Activated CD8-positive, alpha-beta T cell treated with anti-CD3 and anti-CD28 coated beads for 36 hours (primary cell): ENCODE measurements at places on chromosomes 5 and 9. TPM values are rescaled to one million over a fixed set of nuclear protein-coding genes. Genes with fewer than 3 reads are reported as not detected.

Gene KCNV2
- not detected for total RNA-seq

Gene PIGO
- 21.9 TPM for total RNA-seq

Gene AHRR
- 27.9 TPM for total RNA-seq

Gene LRRC19
- not detected for total RNA-seq

Gene PCDHGA2
- total RNA-seq, result not detected

Gene NUTM2G
- total RNA-seq, result not detected

Gene CTSL
- total RNA-seq, result 0.36 TPM

Gene SMU1
- 23.8 TPM for total RNA-seq

Gene PCDHGB7
- total RNA-seq, result not detected

Gene IFNA21
- not detected for total RNA-seq

Gene ZCCHC7
- total RNA-seq, result 32.9 TPM

Gene SOHLH1
- total RNA-seq, result not detected

Gene CCNO
- total RNA-seq, result not detected

Gene PCDHAC1
- total RNA-seq, result not detected

Gene INSL4
- not detected for total RNA-seq
